ENCODE measurements at places on chromosomes 12 and 14.
A peak's percentile ranks its signal among the peaks of the same experiment; 100 is the strongest.

DNA sequence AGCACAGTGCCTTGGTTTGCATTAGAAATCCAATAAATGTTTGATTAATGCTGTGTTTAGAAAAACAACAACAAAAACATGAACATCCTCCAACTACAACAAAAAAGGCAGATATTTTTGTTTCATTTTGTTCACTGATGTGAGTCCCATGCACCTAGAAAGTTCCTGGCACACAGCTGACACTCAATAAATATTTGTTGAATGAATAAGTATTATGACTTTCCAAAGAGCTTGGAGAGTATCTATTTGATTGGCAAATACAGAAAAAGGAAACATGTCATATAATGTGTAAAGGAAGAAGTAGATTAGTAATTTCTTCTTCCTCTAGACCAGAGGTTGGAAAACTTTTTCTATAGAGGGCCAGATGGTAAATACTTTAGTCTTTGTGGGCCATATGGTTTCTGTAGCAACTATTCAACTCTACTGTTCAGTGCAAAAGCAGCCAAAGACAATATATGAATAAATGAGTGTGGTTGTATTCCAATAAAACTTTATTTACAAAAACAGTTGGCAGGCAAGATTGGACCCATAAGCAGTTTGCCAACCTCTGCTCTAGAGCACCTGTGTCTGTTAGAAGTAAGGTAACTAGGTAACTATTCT is 312.3 kb upstream of the DIO2 start:
- DNase-seq = no peak

- no peak for DNase-seq
Observed at GRCh38 chr12:52924764-52925716, 20.2 kb upstream of the KRT8 start.

GRCh38 chr12:92233346-92234015 is 87.8 kb upstream of the BTG1 start:
- DNase-seq = no peak

- peak; percentile 22 for DNase-seq
Observed at GRCh38 chr14:64293976-64294671, at the start of gene ESR2. ESR2 (minus strand) TSS chr14:64294371; CDS start chr14:64282985, 11,386 bp downstream.

DNA sequence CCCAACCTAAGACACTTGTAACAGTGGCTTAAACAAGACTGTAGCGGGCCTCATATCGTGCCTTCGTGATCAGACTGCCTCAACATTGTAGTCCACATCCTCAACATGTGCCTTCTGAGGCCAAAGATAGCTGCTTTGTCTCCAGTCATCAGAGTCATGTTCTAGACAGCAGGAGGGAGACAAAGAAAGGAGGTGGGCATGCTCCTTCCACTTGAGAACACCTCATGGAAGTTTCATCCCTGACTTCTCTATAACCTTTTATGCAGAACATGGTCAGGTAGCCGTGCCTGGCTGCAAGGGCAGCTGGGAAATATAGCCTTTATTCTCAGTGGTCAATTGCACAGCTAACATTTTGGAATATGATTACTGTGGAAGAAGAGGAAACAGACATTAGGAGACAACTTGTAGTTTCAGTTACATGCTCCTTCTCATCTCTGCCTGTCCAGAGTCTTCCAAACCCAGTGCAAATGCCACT is 25.3 kb upstream of the DHRS2 start:
- DNase-seq = no peak

- DNase-seq = no peak
Observed at GRCh38 chr12:94033101-94033500, 115.3 kb upstream of the PLXNC1 start.

DNA sequence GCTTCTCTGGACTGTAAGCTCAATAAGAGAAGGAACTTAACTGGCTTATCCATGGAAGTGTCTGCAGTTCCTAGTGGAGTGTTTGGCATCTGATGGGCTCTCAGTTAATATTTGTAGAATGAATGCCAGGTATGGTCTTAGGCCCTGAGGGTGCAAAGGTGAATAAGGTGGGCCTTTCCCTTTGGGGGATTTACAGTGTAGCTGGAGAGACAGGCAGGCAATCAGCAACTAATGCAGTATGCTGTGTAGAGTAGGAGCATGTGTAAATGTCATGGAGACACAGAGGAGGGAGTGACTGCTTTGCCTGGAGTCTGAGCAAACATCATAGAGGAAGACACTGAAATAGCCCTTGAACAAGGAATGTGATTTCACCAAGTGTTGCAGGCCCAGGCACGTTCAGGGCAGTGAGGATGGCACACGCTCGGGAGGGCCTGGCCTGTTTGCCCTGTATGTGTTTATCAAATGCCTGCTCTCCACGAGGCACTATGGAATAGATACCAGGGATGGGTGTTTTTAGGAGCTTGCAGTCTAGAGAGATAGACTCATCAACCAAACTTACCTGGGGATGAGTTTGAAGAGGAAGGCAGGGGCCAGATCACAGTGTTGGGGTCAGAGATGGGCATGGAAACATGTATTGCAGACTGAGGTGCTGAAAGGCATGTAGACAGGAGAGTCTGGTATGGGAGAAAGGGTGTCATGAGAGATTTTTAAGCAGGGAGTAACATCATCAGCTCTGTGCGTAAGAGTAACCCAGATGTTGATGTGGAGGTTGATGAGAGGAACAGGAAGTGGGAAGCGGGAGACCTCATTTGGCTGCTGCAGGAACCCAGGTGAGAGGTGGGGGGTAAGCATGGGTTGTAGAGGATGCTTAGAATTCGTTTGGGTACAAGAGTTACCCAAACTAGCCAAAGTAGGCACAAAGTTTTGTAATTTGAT is 54.1 kb downstream of the PLXNC1 start:
- DNase-seq = no peak

DNA sequence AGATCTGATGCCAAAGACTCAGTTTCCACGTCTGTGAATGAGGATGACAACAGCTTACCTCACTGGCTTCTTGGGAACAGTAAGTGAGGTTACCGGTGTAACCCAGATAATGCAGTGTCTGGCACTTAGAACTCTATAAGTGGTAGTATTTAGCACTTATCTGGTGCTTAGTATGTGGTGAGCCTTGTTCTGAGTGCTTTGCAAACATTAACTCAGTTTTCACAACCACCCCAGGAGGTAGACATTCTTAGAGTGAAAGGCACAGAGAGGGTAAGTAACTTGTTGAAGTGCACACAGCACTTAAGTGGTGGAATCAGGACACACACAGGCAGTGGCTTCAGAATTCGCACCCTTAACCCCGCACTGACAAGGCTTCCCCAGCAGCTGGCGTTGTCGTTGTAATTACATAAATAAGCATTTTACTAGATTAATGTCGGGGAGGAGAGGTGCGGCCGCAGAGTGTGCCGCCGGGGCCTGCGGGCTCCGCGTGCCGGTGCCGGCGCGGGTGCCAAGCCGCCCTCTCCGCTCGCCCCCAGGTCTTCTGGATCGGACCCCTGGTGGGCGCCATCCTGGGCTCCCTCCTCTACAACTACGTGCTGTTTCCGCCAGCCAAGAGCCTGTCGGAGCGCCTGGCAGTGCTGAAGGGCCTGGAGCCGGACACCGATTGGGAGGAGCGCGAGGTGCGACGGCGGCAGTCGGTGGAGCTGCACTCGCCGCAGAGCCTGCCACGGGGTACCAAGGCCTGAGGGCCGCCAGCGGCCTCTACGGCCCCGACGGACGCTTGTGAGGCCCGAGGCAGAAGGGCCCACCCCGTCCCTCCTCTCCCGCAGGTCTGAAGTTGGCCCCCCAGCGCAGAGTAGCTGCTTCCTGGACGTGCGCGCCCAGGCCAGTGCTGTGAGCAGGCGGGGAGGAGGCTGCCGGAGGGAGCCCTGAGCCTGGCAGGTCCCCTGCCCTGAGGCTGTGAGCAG is 4.6 kb downstream of the AQP2 start:
- no peak for DNase-seq

GRCh38 chr12:121806546-121807423 is 3.0 kb downstream of the SETD1B start:
- DNase-seq = no peak

DNA sequence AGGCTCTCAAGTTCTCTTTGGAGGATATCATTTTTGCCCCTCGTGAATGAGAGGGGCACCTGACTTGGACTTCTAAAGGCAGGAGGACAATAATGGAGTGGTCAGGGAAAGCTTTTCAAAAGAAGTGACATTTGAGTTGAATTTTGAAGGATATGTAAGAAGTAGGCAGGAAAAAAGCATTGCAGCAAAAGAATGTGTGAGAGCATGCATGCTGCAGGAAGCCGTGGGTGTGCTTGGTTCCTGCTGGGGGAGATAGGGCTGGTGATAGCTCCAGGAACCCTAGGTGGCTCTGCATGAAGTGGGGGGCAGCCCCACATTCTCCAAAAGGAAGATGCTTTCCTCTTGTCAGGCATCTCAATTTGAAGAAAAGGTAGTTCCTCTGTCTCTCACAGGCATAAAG is 23.1 kb downstream of the ACVR1B start:
- DNase-seq = no peak

- no peak for DNase-seq
Observed at GRCh38 chr12:125852116-125852515, 786.9 kb downstream of the AACS start.

GRCh38 chr12:93089805-93090569 is 160.9 kb upstream of the EEA1 start:
- DNase-seq = no peak

GRCh38 chr12:9372202-9372601 is 164.0 kb upstream of the PZP start:
- DNase-seq = no peak

GRCh38 chr12:124713041-124713435 is 145.6 kb upstream of the NCOR2 start:
- DNase-seq = no peak

- no peak for DNase-seq
Observed at GRCh38 chr12:98308141-98308540, 207.2 kb upstream of the TMPO start.

GRCh38 chr12:43210485-43211192 is 341.4 kb downstream of the ADAMTS20 start:
- DNase-seq = no peak

GRCh38 chr14:23831596-23831995 is 122.0 kb upstream of the DHRS4 start:
- no peak for DNase-seq

GRCh38 chr12:23290627-23291330 is 658.7 kb downstream of the SOX5 start:
- DNase-seq = no peak

- peak; percentile 82 for DNase-seq
Observed at GRCh38 chr12:57078519-57079404, at the start of gene NEMP1. NEMP1 (minus strand) TSS chr12:57078791; CDS start chr12:57078745, 46 bp downstream.

DNA sequence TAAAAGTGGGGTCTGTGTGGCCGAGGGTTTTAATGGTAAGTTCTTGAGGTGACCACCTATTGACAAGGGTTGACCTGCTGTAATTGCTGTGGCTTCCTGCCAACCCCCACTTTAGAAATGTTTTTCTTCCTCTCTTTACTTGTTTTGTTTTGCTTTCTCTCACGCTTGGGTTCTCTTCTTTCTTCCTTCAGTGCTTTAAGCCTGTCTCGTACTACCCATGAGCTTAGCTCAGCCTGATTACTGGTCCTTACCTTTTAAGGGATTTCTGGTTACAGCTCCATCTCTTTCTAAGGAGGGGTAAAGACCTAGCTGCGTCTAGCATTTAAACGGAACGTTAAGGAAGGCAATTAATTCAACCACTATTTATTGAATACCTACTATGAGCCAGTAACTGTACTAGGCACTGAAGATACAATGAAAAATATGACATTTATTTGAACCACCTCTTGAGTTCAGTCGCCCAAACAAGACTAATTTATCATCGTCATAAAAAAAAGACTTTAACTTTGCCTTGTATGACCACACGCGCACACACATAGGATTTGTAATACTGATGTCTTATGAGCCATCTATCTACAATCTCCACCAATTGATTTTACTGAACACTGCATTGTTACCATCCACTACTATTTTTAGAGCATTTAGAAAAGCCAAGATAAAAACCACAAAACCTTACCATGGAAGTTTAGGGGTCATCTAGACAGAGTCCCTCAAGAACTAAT is 888 bp upstream of the PPP1R12A start:
- DNase-seq = no peak

DNA sequence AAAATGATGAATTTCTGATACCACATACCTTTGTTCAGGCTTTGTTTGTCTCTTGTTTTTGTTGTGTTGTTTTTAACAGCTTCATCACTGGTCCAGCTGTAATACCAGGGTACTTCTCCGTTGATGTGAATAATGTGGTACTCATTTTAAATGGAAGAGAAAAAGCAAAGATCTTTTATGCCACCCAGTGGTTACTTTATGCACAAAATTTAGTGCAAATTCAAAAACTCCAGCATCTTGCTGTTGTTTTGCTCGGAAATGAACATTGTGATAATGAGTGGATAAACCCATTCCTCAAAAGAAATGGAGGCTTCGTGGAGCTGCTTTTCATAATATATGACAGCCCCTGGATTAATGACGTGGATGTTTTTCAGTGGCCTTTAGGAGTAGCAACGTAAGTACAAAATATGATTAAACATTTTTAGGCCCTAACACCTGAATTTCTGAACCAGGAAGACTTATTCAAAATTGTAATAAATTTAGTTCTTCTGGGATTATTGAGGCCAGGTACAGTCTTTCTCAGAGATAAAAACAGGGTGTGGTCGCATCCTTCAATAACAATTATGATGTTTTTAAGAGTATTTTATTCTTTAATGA is 22.4 kb downstream of the RXYLT1 start:
- no peak for DNase-seq

- DNase-seq = no peak
Observed at GRCh38 chr12:47943623-47944340, 19.6 kb upstream of the TMEM106C start.

DNA sequence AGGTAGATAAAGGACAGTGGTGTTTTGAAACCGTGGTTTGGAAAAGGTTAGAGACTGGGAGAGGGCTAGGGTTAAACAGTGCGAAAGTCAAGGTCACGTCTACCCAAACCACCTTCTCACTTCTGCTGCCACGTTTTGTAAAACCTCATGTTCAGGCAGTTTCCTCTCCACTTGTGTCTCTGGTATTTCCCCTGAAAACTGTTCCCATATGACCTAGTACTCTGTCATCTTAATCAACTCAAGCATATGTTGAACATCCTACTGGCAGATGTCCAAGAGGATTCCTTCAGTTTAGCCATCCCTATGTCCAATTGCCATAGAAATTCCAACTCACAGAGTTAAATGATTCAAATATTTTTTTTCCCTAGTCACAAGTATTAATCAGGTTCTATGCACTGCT is 17.4 kb downstream of the CLEC4C start:
- DNase-seq = no peak

Measured in stimulated activated CD4-positive, alpha-beta T cell treated with anti-CD3 and anti-CD28 coated beads, Interleukin-12 subunit alpha, Interleukin-12 subunit beta, amount 100 ng/mL, for 4 hours (primary cell).